ENCODE measurements at places on chromosomes 1 and 21.

DNA sequence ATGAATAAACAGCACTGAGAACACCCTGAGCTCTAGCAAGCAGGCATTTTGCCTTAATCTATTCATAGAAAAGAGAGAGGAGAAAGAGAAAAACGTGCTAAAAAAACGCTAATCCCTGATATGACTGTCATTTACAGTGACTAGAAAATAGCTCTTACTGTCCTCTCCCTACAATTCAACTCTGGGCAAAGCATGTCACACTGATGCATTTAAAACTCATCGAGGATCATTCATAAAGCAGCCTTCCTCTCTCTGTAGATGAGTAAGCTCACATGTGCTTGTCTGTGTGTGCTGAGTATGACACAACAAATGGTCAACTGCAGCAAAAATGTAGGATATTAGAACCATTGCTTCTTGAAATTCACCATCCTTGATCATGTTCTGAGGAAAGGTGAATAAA, 109.0 kb downstream of the SGIP1 start:
- no peak for DNase-seq

- peak; percentile 71 for DNase-seq
Measured at GRCh38 chr1:205515781-205516253, 11.3 kb downstream of the CDK18 start.

- DNase-seq, result no peak
Measured at GRCh38 chr1:80444171-80444570, 1356.6 kb upstream of the ADGRL2 start.

DNA sequence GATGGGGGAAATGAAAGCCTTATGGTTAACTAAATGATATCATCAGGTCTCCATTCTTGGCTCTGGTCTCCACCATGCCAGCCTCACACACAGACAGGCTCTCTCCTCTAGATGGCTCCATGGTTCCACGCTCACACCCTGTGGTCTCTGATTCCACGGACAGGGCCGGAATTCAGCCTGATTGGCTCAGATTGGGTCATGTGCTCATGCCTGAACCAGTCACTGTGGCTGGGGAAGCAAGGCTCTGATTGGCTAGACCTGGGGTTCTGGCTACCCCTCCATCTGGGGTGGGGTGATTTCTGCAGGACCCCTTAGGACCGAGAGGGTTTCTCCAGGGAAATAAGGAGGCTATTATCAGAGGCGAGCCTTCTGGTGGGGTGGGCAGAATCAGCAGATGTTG, 277.0 kb downstream of the PTPRU start:
- DNase-seq, result peak; percentile 59

DNA sequence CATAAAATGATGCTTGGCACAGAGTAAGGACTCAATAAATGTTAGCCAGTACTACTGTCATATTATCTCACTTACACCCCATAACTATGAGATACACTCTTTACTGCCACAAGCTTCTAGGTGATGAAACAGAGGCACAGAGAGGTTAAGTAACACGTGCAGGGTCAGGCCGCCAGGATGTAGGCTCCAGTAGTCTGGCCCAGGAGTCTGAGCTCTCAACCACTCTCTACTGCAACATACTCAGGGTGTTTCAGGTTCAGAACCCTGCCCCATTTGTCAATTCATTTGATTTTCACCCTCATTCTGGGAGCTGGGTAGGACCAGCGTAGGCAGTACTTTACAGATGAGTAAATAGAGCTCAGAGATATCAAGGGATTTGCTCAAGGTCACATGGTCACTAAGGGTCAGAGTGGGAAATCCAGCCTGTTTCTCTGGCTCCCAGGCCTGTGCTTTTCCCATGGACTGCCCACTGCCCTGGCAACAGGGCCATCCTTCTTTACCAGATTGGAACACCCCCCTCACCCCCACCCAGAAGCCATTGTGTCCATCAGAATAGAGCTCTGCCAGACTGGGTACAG, 21.2 kb downstream of the IQGAP3 start:
- no peak for DNase-seq

DNA sequence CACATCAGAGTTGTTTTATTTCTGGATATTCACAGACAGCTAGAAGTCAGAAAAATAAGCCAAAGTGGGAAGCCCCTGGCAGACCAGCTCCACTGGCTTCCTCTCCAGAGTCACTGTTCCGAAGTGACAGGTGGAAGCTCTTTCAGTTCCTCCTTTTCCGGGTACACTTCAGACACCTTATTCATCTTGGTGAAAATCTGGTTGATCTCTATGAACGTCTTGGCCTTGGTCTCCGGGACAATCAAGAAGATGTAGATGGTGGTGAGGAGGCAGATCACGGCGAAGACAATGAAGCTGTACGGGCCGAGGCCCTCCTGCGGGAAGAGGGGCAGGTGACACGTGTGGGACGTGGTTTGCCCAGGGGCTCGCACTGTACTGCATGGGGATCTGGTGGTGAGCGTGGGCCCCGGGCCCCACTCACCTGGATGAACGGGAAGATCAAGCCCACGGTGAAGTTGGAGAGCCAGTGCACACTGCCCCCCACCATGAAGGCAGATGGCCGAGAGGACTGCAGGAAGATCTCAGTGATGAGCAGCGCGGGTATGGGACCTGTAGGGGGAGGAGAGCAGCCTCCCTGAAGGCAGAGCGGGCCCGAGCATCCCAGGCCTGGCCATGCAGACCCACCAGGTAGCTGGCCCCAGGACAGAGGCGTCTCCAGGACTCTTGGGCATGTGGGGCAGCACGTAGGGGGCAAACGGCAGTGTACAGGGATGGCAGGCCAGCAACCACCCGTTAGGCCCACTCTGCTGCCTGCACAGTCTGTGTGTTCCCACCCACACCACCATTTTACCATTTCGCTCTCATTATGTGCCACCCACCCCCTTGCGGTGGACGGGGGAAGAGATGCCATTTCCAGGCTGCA, 11.5 kb upstream of the SLC2A7 start:
- no peak for DNase-seq

- DNase-seq, result no peak
Measured at GRCh38 chr1:7575041-7575400, 196.1 kb upstream of the VAMP3 start.

DNA sequence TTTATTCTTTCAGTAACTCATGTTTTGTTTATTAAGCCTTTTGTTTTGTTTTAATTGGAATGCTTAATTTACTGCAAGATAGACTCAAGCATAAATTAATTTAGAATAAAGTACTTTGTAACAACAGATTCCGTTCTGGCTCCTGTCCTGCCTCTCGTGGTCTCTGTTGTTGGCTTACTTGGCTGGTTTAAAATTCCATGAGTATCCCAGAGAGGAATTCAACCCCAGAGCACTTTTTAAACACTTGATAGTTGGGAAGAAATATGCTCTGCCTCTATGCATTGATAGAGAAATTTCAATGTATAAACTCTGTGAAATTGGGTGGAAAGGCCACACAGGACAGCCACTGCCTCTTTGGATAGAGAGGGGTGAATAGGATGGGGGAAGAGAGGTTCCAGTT, 89.7 kb downstream of the ATP5PO start:
- peak; percentile 62 for DNase-seq

DNA sequence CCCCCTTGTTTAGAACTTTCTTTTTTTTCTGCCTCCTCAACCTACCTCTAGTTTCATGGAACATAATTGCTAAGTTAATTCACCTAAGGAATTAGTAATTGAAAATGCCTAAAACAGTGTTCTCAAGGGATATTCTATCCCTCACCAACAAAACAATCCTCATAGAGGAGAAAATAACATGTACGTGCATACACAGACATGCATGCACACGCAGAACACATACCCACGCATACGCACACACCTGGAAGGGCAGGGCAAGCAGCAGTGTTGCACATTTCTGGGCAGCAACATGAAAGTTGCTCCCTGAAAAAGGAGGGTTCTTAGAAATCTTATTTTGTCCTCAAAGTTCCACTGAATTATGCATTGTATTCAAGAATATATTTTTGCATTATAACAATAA, 76.6 kb downstream of the HHAT start:
- no peak for DNase-seq

DNA sequence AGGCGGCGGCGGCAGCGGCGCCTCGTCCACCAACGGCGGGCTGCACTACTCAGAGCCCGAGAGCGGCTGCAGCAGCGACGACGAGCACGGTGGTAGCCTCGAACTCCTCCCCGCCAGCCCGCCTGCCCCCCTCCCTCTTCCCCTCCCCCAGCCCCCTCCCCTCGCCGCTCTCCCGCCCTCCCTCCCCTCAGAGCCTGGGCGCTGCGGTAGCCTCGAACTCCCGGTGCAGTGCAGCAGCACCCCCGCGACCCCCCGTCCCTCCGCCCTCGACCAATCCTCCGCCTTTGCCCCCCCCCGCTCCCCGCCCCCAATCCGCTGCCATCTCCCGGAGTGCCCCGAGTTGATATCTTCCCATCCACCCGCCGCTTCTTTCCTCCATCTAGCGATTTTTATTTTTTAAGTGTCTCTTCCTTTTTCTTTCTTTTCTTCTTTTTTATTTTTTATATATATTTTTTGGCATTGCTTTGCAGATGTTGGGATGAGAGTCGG, 516 bp downstream of the RCOR3 start:
- DNase-seq, result no peak

DNA sequence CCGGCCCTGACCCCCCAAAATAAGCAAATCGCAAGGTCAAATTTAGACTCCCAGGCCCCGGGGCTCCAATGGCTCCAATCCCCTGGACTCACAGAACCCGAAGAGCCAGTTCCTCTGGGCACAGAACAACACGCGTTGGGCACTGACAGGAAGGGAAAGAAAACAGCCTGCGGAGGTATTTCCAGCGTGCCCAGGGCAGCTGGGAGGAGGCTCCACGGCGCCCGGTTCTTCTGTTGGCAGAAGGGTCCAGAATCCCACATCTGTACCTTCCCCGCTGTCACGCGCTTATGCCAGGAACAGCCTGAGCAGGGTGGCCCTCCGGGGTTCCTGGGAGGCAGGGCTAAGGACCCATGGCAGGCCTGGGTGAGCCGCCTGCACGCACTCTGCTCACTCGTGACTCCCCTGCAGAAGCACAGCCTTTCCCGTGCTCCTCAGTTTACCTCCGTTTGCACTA, 85.5 kb downstream of the RIPK4 start:
- DNase-seq, result no peak

DNA sequence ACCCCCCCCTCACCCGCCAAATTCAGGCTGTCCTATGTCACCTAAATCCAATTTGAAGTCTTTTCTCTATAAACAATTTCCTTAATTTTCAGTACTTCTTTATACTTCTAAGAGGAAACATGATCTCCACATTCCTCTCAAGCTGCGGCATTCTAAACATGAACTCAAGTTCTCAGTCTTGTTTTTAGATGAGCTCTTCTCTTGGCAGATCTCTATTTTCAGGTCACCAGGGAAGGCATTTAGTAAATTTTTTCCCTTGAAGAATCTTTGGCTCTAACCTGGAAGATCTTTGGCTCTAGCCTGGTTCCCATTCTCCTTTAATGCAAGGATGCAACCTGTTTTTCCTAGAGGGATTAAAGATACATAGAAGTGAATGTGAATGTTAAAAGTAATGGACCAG, 193.4 kb downstream of the ATG4C start:
- peak; percentile 3 for DNase-seq

GRCh38 chr1:228989992-228990827, 254.9 kb downstream of the RHOU start:
- DNase-seq, result peak; percentile 77

DNA sequence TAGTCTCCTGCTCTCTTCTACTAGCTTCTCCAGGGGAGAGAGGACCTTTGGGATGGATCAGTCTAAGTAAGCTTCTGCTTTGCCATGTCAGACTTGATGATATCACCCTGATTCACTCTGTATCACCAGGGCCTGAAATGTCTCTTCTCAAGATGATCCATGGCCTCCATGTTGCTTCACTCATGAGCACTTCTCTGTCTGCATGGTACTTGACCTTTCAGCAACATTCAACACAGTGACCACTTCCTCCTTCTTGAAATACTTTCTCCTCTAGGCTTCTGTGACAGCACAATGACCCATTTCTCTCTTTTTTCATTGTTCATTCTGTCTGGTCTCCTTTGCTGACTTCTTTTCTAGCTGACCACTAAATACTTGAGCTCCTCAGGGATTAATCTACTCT, 35.3 kb upstream of the NGF start:
- peak; percentile 34 for DNase-seq
